ENCODE measurements at places on chromosomes 3 and 15.
A peak's percentile ranks its signal among the peaks of the same experiment; 100 is the strongest.

DNA sequence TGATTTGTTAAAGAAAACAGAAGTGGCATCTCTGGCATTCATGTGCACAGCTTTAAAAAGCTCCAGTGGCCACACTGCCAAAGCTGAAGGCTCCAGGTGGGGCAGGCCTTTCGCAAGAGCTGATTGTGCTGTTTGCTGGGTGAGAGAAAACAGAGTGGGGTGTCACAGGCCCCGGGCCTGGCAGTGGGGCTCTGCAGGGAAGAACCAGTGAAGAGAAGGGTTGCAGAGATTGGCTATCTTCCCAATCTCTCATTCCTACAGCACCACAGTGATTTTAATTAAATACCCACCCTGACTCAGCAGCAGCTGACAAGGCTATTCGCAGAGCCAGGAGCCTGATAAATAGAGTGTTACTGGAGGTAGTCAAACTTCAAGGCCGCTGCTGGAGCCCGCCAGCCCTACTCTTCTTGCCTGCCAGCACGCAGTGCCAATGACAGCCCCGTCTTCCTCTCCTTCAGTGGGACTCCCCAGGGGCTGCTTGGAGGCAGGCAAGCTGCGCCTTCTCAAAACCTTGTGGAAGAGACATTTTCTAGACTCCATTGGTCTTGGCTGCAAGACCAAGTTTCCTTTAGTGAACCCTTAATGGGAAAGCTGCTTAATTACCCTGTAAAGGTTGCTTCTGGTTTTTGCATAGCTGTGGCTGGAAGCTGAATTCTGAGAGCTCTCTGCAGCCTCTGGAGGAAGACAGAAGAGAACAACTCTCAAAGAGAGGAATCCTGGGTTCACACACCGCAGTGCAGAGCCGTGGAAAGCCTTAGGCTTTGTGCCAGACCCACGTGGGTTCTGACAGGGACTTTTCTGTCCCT lies 225.8 kb upstream of the SLCO3A1 start:
- no peak for DNase-seq

GRCh38 chr3:115947325-115947724 lies 324.0 kb downstream of the GAP43 start:
- no peak for DNase-seq

- DNase-seq: no peak
Measured at GRCh38 chr3:151034303-151034702, 51.2 kb upstream of the MED12L start.

DNA sequence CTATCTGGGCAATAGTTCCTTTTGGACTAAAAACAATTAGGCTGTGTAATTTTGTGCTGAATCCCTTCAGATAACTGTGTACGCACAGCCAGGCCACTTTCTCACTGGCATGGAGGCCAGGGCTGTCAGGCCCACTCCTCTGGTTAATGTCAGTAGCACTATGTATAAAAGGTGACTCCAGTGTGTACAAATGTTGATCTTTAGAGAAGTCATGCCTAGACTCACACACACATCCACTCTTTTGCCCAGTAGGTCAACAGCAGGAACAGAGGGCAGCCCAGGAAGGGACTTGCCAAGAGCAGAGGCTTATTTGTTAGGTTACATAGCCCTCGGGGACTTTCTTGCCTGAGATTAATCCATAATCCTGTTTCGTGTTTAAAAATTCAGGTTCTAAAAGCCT lies 416.6 kb upstream of the WNT5A start:
- DNase-seq: no peak

GRCh38 chr3:169348929-169349621 lies 314.4 kb downstream of the MECOM start:
- no peak for DNase-seq

DNA sequence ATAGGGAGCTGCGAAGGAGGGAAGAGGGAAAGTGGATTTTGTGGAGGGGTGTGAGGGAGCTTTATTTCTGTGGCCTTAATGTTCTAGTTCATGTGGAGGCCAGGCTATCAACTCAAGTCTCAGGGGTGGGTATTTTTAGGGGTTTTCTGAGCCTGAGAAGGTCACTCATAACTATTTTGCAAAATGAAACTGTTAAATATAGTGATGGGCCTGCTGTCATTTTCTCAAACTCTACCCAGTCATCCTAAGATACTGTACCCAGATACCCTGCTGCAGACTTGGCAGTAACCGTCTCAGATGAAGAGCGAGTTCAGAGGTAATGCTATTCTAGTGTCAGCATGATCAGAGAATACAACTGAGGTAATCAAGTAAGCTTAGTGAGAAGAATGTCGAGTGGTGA lies 545.0 kb upstream of the TBL1XR1 start:
- DNase-seq: no peak

DNA sequence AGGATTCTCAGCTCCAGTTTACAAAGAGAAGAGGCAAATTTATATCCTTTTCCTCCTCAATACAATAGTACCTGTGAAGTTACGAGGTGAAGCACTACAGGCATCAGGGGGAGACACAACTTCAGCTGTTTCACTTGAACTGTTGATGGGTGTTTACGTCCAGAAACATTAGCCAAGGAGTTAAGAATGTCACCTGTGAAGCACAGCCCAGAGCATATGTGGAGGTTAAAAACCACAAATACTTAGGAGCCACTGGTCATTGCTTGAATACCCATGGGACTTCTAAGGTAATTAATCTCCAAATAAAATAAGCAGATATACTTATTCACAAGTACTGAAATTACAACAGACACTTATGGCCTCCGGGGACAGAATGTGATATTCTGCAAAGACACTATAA lies 246.5 kb downstream of the ULK4 start:
- no peak for DNase-seq

DNA sequence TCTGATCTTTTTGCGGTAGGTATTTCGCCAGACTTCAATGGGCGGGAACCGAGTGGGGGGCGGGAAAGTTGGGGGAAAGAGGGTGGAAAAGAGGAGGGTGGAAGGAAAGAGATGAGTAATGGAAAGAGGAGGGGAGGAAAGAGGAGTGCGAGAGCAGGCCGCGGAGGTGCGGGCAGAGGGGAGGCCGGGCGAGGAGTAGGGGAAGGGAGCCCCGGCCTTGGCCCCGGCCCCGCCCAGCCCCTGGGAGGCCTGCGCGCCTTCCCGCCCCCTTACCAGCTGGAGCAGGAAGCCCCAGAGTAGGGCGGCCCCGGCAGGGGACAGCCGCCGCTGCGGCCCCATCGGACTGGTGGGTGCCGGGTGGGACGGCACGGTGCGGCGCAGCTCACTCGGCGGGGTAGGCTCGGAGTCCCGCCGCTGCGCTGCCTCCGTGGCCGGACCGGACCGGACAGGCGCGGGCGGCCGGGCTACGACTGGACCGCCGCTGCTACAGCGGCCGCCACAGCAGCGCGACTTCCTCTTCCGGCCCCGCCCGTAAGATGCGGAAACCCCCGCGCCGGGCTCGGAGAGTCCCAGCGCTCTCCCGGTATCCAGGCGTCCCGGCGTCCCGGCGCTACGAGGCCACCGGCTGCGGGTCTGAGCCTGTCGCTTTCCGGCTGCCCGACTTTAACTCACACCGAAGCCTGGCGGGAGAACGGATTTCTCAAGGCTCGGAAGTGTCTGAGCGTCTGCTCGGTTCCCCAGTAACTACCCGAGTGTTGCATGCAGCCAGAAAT lies at the start of gene SPPL2A:
Gene SPPL2A, minus strand, starts transcription at position 512 of the 773 bp plus-strand sequence. Its CDS starts 173 bp downstream, at position 339.
- DNase-seq: peak; percentile 79

- DNase-seq: no peak
Measured at GRCh38 chr15:85274315-85275050, 105.9 kb upstream of the AKAP13 start.

GRCh38 chr15:29125382-29126207 lies 144.0 kb downstream of the NSMCE3 start:
- no peak for DNase-seq

DNA sequence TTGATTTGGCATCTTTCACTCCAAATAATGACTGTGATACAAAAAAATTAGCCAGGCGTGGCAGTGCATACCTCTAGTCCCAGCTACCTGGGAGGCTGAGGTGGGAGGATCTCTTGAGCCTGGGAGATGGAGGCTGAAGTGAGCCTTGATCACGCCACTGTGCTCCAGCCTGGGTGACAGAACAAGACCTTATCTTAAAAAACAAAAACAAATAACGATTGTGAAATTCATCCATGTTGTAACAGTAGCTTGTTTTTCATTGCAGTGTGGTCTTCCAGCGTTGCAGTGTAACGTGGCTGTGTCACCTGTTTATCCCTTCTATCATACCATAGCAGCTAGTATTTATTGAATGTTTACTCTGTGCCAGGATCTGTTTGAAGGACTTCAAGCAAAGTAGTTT lies 120.9 kb downstream of the ITPR1 start:
- DNase-seq: no peak

- DNase-seq: no peak
Measured at GRCh38 chr3:105793040-105793439, 75.8 kb downstream of the CBLB start.

GRCh38 chr3:119582178-119582577 lies 2.9 kb downstream of the ADPRH start:
- peak; percentile 22 for DNase-seq

All from CD4-positive, alpha-beta T cell treated with Interleukin-21 for 1 hour (primary cell).